ENCODE measurements at places on chromosomes 11 and 22. TPM values are rescaled to one million over a fixed set of nuclear protein-coding genes. Genes with fewer than 3 reads are reported as not detected.

GRCh38 chr11:19087658-19088057 lies 27.1 kb upstream of the MRGPRX2 start:
- no peak for DNase-seq

DNA sequence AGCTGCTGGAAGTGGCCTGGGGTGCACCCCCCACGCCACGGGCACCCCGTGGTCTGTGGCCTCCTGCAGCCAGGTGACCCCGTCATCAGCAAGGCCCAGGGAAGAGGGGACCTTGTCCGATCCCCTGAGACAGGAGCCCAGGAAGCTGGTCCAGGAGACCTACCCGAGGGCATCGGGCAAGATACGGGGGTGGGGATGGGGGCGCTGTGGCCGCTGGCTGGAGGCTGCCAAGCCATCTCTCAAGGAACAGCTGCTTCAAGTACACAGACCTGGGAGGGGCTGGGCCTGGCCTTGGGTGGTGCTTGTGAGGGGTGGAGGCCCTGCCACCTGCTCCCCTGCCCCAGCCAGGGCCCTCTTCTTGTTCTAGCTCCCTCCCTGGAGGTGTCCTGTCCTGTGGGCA lies 1272.1 kb downstream of the BRD1 start:
- no peak for DNase-seq

DNA sequence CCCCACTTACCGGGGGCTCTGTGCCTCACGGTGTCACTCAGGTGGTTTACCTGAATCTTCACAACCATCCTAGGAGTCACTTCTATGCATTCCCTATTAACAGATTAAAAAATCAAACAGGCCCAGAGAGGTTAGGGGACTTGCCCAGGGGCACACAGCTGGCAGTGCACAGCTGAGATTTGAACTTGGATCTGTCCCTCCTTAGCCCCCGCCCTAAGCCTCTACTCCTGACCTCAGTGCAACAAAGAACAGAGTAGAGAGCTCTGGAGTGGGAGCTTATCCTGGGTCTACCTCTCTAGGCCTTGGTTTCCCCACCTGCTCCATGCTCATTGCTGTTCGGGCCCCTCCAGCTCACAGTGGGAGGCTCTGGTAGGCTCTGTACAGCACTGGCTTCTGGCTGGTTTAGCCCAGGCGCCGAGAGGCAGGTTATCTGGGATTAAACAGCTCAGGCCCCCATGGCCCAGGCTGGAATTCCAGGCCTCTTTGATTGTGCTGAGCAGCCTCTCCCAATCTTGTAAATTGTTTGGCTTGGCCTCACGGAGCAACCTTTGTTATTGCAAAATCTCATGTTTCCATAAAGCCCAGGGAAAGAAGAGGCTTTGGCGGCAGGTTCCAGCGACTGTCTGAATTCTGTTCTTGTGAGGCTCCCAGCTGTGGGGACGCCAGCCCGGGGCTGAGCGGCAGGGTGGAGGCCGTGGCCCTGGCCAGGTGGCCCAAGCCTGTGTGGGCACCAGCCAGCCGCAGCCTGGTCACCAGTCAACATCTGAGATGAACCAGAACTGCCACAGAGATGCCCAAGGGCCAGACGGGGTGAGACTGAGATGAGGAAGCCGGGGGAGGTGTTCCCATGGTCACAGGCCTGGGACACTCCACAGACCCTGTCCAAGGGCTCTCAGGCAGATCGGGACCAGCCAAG lies 28.9 kb upstream of the SHISAL1 start:
- peak; percentile 24 for DNase-seq

DNA sequence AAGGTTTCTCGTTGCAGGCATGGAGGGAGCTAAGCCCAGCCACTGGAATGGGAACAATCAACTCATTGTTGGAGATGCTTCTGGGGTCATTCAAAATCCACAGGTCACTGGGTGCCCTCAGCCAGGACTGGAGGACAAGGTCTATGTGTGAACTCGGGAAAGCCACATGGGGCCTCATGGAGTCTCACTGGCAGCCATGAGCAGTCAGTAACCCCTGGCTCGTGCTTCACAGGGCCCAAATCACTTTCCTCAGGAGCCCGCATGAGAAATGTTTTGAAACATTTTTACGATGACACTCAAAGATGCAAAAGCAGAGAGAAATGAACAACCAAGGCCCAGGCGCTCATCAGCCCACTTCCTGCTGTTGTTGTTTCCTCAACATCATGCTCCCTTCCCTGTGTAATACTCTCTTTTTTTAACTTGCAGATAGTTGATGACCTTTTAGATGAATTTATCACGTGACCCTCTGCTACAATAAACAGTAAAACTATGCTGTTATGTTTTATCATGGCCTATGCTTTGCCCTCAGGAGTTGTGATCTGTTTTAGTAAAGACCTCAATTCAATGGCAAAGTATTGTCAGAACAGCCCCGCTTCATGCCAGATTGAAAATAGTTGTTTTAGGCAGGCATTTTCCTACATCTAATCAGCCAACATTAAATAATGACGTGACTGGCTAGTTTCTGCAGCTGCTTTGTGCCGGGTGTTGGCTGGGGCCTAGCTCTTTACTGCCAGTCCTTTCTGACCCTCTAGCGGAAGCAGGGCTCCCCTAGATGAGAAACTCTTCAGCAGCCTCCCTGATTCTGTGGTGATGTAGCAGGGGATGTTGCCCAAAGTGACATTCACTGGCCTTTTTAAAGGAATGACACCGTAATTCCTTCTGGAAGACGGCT lies 39.7 kb downstream of the ADAMTS15 start:
- no peak for DNase-seq

- DNase-seq, result no peak
These were observed 156.8 kb downstream of the ST3GAL4 start for GRCh38 chr11:126512251-126512650.

GRCh38 chr11:80587906-80588305 lies 1147.1 kb upstream of the TENM4 start:
- DNase-seq, result no peak

DNA sequence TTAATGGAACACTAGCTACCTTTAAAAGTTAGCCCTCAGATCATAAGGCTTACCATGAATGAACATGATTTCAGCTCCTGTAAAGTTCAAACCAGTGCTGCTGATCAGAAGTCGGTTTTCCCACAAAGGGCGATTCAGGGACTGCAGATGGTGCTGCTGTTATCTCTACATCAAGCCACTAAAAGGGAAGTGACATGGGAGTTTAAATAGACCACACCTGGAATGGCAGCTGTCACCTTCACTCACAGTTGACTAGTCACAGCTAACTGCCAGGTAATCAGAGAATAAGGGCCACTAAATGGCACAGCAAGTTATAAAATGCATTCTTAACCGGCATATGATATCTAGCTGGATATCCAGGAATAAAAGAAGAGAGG lies 581.1 kb upstream of the ARHGAP42 start:
- DNase-seq, result no peak

DNA sequence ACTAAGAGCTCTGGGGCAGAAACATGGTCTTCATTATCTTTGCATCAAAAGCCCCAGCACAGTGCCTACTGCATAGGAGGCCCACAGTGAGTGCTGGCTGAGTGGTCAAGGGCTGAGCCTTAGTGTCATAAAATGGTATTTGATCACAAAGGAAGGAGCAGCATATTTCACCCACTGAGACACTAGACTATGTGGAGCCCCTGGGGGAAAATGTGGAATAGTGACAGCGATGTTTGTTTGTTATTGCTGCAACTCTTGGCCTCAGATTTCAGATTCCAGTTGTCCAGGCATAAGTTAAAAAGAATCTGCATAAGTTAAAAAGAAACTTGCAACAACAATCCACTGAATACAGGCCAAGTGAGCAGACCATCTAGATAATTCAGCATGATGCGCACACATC lies 7.0 kb downstream of the KIRREL3 start:
- DNase-seq, result no peak

DNA sequence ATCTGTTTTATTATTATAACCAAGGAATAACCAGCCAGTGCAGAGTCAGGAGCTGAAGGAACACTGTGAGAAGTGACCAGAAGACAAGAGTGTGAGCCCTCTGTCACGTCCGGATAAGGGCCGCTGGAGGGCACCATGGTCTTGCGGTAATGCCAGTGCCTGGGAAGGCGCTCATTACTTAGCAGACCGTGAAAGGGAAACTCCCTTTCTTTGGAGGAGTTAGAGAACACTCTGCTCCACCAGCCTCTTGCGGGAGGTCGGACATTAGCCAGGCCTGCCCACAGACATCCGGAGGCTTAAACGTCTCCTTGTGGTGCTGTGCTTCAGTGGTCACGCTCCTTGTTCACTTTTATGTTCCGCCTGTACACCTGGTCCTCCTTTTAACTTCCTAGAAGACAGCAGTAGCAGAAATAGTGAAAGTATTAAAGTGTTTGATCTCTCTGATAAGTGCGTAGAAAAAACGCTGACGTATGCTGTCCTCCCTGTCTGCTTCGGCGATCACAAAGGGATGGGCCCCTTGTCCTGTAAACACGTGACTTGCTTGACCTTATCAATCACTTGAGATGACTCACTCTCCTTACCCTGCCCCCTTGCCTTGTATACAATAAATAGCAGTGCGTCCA lies 120.6 kb upstream of the LMO1 start:
- no peak for DNase-seq

DNA sequence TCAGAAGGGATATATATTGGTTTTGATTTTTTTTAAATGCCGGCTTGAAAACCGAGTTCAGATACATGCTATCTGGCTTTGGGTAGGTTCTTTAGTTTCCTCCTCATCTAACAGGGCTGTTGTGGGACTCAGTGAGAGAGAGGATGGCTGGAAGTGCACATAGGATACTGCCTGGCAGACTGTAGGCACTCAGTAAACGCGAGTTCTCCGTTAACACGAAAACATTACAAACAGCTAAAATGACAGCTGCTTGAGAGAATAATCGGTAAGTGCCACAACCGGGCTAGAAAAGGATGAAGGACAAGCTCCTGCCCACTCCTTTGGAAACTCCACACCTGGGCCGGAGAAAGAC lies 369 bp downstream of the XRRA1 start:
- no peak for DNase-seq

DNA sequence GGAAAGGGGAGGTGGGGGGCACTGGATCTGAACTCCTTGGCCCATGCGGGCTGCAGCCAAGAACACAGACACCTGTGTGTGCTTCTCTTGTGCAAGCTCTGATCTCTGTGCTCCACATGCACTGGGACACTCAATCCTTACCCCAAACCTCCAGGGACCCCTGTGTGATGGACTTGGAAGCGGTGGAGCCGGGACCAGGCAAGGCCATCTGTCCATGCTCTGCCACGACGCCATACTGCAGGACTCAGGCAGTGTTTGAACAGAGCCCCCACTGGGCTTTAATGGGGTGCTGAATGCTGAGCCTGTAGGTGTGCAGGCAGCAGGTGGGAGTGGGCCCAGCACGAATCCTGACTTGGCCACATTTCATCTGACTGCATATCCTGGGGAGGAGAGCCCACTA lies 23.4 kb downstream of the PPM1F start:
- DNase-seq, result no peak

- DNase-seq, result no peak
These were observed 20.0 kb downstream of the MMP7 start for GRCh38 chr11:102510439-102511135.

GRCh38 chr11:87917111-87917510 lies 258.1 kb downstream of the RAB38 start:
- DNase-seq, result no peak

DNA sequence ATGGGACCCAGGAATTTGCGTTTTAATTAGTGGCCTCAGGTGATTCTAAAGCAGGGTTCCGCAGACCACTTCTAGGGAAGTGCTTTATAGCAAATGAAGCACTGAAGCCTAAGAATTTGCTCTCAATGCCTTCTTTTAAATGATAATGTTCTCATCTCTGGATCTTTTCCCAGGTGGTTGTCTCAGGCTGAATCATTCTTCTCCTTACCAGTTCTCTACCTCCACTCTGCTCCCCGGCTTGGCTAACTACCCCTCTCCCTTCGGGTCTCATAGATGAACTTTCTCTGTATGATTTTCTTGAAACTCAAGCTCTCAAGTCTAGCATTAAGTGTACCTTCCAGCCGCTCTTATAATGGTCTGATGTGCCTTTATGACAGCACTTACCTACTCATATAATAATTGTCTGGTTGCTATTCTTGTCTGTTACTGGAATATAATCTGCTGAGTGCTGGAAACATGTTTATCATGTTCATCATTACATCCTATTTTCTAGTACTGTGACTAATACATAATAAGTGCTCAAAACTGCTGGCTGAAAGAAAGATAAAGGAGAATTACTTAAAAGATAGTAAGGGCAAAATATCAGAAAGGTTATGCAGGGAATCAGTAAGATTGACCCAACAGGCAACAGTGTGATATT lies 195.9 kb upstream of the SESN3 start:
- no peak for DNase-seq

DNA sequence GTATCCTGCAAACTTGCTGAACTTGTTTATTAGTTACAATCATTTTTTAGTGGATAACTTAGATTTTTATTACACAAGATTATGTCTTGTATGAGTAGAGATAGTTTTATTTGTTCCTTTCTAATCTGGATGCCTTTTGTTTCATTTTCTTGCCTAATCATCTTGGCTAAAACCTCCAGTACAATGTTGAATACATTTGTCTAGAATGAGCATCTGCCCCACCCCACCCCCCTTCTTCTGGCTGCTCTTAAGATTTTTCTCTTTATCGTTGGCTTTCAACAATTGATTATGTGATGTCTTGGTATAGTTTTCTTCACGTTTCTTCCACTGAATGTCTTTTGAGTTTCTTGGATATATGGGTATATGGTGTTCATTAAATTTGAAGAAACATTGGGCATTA lies 37.3 kb upstream of the TUB start:
- no peak for DNase-seq

DNA sequence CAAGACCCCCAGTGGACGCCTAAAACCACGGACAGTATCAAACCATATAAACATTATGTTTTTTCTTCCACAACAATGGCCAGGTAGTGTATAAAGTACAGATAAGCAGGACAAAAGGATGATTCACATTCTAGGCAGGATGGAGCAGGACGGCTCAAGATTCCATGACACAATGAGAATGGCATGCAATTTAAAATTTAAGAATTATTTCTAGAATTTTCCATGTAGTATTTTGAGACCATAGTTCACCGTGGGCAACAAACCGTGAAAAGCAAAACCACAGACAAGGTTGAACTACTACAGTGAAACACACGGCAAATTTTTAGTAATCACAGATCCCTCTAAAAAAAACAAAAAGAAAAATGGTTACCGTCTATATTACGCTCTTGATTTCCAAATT lies 7.5 kb downstream of the NARS2 start:
- DNase-seq, result no peak

GRCh38 chr22:20509344-20510047 lies 2.1 kb downstream of the MED15 start:
- DNase-seq, result peak; percentile 90

Gene PTGDR2
- total RNA-seq, result 1.2 TPM

Gene MMP13
- total RNA-seq, result not detected

Gene PATE2
- total RNA-seq, result not detected

Gene IFITM10
- 0.34 TPM for total RNA-seq

Gene ANGPTL5
- total RNA-seq, result 0.46 TPM

Gene E2F8
- 4.4 TPM for total RNA-seq

Gene ZNF214
- total RNA-seq, result 1.2 TPM

Gene MS4A7
- total RNA-seq, result 18.5 TPM

Gene PKP3
- total RNA-seq, result 1.6 TPM

Gene GP1BB
- total RNA-seq, result 6.2 TPM

Gene B4GALNT4
- total RNA-seq, result 1.6 TPM
